ENCODE measurements at places on chromosomes 1 and 21.

DNA sequence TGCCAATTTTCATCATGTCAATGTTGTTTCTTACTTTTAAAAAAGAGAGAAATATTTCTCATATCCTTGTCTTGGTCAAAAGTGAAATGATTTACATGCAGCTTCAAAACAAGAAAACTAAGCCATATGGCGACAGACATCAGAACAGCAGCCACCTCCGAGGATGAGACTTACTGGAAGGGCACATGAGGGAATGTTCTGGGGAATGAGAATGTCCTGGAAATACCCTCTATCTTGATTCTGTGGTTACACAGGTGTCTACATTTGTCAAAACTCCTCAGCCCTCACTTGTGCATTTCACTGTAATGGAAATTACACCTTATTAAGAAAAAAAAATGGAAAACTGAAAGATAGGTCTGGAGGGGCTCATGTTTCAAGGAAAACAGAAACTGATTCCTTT is 14.2 kb upstream of the ECE1 start:
- DNase-seq, result no peak

- DNase-seq, result no peak
Measured at GRCh38 chr1:225763716-225764548, 13.7 kb upstream of the SRP9 start.

- DNase-seq, result no peak
Measured at GRCh38 chr1:117096951-117097408, 24.6 kb downstream of the TRIM45 start.

DNA sequence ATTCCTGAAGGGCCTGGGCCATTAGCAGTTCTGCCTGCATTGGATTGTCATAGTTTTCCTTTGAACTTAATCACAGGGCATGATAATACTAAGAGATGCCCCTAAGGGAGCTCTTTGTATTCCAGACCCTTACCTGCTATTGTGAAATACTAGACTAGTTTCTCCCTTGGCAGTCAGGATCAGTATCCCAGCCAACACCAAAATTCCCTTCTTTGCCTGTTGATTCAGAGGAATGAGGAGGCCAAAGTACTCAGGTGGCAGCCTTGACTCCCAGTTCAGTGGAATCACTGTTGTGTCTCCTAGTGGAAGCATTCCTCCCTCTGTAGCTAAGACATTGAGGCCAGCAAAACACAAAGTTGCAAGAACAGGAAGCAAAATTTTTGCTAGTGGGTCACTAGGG is 20.7 kb downstream of the SLAMF7 start:
- DNase-seq, result no peak

GRCh38 chr1:156894711-156895454 is 1.4 kb downstream of the PEAR1 start:
- DNase-seq, result no peak

DNA sequence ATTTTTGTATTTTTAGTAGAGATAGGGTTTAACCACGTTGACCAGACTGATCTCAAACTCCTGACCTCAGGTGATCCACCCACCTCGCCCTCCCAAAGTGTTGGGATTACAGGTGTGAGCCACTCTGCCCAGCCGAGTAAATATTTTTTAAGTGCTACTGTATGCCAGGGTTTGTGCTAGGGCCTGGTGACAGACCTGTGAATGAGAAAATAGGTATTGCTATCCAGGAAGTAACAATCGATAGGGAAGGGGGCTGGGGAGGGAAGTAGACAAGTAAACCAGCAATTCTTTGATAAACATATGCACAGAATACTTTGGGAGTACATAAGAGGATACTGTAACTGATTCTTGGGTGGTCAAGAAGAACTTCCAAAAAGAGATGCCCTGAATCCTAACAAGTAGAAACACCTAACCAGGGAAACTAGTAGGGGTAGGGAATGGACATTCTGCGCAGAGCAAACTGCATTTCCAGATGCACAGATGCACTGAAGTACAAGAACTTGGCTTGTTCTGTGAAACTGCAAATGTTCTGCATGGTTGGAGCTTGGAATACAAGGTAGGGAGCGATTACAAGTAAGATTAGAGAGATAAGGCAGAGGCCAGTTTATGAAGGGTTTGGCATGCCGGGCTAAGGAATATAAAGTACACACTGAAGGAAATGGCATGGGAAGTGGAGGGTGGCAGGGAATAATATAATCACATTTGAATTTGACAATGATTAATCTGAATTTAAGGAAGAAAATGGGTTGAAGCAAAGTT is 19.0 kb upstream of the DOCK7 start:
- DNase-seq, result no peak

GRCh38 chr21:32426592-32427051 is 14.1 kb downstream of the EVA1C start:
- DNase-seq, result no peak
